ENCODE measurements at places on chromosomes 11 and 22.

DNA sequence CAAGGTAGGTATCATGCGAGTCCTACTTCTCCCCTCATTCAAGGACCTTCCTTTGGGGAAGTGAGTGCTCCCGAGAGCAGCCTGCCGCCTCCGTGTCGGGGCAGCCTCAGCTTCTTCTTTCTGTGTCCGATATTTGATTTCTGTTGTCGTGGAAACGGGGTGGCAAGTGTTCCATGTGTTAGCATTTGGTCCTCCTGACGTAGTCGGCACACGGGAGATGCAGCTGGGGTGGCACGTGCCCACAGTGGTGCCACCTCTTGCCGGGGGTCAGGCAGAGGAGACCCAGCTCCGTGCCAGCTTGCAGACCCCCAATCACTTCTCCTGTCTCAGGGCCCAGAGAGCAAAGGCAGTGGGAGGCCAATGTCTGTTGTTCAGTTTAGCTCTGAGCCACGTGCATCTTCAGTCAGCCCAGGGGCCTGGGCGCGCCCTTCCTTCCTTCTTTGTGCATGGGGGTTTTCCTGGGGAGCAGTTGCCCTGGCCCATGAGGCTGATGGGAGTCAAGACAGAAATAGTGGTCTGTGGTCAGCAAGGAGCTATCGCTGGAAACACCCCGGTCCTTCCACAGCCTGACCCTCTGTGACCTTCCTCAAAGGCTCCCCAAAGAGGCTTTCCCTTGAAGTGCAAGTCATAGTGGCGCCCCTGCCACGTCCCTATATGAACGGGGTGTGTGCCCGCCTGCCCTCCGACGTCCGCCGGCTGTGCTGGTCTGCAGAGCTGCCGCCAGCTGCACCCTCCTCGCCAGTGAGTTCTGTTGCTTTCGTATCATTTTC is 44.5 kb downstream of the PARVB start:
- DNase-seq = peak; percentile 43

DNA sequence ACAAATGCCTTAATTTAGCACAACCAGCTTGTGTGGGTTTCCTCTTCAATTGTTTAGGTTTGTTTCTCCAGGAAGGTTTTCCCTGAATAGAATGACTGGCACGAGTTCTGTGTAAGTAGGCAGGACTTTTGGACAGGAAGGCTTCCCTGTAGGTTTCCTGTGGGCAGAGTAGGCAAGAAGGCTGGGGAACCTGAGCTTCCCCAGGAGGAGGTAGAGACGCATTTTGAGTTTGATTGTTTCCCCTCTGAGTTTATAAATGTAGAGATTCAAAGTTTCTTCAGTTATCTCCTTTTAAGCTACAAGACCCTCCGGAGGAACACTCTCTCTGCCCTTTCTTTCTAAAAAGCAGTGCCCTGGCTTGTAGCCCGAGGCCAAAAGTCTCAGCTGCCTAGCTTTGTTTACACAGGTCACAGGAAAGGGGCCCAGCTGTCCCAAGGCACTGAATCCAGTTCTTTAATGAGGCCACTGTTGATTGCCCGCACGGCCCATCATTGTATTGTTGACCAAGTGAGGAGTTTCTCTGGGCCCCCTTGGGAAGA is 66.6 kb upstream of the RDX start:
- no peak for DNase-seq

GRCh38 chr11:96307776-96308140 is 35.2 kb downstream of the MAML2 start:
- no peak for DNase-seq

GRCh38 chr22:24526191-24526590 is 28.7 kb downstream of the GUCD1 start:
- no peak for DNase-seq

- no peak for DNase-seq
These were observed 316.7 kb downstream of the DLG2 start for GRCh38 chr11:85310479-85310878.

GRCh38 chr22:36257948-36258670 is 5.2 kb downstream of the APOL1 start:
- DNase-seq = no peak

- no peak for DNase-seq
These were observed 157.4 kb upstream of the NAV2 start for GRCh38 chr11:19555266-19555665.

DNA sequence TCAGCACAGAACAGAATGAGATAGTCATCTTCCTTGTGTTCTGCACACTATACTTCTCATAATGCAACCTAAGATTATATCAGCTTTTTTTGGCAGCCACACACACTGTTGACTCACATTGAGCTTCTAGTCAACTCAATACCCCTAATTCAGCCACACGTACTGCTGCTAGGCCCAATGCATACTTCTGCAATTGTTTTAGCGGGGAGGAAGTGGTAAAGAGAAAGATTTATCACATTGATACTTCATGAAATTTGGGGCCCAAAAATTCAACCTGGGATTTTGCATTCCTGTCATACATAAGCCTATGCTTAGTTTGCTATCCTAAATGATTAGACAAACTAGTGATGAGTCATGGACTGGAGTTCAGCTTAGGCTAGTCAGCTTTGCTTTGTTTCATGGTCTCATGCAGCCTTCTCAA is 8.6 kb upstream of the UPB1 start:
- DNase-seq = peak; percentile 60

GRCh38 chr22:26587991-26588613 is 1.8 kb downstream of the TPST2 start:
- DNase-seq = no peak

DNA sequence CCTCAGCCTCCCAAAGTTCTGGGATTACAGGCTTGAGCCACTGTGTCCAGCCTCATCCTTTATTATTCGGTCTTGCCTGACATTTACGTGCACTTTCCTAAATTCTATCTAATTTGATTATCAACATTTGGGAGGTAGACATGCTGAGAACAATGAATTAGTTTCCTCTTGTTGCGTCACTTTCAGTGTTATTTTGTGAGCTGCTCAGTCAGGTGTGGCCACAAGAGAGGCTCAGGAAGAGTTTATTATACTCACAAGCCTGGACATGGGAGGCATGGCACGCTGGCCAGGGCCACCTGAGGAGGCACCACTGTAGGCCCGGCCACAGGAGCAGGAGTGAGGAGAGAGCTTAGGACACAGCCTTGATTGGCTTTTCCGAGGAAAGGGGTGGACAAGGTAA is 59.7 kb upstream of the RBFOX2 start:
- no peak for DNase-seq

DNA sequence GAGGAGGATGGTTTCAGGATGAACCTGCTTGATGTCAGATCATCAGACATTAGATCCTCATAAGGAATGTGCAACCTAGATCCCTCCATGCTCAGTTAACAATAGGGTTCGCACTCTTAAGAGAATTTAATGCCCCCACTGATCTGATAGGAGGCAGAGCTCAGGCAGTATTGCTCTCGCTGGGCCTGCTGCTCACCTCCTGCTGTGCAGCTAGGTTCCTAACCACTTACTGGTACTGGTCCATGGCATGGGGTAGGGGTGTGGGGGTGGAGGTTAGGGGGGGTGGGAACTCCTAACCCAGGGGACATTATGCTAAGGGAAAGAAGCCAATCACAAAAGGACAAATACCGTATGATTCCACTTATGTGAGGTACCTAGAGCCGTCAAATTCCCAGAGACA is 256.5 kb downstream of the TENM4 start:
- no peak for DNase-seq

DNA sequence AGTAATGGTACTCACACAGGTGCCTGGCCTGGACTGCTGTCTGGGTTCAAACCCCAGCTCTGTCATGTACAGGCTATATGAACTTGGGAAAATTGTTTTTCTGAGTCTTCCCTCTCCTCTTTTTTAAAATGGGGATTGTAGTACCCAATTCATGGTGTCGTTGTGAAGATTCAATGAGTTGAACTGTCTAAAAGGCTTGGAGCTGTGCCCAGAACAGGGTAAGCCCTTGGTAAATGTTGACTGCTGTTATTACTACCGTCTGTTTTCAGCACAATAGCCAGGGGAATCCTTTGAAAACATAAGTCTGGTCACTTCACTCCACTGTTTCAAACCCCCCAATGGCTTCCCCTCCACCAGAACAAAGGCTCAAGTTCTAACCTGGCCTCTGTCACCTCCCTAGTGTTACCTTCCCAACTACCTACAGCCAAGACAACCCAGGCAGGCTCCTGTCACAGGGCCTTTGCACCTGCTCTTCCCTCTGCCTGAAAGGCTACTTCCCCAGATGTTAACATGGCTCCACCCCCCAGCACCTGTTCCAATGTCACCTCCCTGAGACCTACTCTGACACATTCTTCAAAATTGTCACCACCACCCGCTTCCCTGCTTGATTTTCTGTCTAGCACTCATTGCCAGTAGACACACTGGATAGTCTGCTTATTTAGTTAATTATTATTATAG is 152.8 kb downstream of the CHST1 start:
- no peak for DNase-seq

- DNase-seq = no peak
These were observed 106.1 kb downstream of the SLC1A2 start for GRCh38 chr11:35313066-35313759.

DNA sequence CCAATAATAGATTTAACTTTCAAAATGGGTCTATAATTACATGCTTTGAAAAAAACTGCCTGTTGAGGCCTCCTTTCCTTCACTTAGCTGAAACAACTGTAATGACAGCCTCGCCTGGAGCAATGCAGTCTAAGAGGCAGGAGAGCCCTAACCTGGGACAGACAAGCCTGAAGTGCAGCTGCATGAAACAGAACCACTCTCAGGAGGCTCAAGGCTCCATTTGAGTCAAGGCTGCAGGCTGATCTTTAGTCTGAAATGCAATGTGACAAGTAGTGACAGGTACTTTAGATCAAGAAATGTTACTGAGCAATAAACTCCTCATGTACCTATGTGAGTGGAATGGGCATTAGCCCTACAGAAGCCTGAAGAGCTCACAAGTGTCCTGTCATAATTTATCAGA is 414.0 kb upstream of the LUZP2 start:
- DNase-seq = no peak

DNA sequence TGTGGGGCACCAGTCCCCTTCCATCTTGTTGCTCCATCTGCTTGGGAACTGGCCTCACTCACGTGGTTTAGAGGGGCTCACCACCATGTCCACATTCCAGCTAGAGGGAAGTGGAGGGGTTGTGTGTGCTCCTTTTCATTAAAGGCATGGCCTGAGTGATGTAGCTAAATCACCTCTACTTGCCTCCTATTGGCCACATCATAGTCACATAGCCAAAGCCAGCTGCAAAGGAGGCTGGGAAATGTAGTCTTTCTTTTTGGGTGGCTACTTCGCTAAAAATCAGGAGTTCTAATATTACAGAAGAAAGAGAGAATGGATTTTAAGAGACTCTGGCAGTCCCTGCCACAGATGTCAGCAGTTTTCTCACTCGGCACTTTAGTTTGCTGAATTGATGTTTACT is 63.0 kb upstream of the ALX4 start:
- no peak for DNase-seq

DNA sequence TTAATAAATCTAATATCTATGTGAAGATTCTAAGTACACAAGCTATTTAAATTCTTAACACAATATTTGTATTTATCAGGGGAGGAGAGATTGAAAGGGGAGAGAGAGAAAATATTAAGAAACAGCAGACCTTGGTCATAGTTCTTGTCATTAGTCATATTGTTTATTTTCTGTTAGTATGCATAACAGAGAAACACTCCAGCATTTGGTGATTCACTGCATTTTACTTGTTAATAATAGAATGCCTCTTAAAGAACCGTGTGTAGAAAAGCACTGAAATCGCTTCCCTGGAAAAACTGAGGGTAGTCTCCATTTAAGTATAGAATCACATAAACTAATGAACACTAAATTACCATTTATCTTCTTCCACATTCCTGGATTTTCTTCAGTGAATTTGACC is 122.7 kb upstream of the TRPC6 start:
- DNase-seq = no peak

GRCh38 chr22:32622004-32622743 is 147.6 kb downstream of the FBXO7 start:
- DNase-seq = no peak

DNA sequence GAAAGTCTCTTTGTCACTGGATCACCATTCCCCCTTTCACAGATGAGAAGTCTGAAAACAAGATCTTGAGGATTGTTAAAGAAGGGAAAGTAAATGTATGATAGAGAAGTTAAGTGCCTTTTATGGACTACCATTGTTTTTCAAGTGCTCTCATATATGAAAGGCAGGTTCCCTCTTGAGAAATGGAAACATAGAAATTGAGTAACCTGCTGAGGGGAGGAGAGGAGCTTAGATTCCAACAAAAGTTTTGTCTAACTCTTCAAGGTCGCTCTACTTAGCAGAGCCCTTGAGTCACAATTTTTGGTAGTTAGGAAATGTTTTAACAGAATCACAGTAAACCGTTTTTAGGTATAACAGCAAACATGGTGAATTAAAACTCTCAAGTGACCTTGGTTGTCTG is 80.1 kb downstream of the SVIP start:
- no peak for DNase-seq

DNA sequence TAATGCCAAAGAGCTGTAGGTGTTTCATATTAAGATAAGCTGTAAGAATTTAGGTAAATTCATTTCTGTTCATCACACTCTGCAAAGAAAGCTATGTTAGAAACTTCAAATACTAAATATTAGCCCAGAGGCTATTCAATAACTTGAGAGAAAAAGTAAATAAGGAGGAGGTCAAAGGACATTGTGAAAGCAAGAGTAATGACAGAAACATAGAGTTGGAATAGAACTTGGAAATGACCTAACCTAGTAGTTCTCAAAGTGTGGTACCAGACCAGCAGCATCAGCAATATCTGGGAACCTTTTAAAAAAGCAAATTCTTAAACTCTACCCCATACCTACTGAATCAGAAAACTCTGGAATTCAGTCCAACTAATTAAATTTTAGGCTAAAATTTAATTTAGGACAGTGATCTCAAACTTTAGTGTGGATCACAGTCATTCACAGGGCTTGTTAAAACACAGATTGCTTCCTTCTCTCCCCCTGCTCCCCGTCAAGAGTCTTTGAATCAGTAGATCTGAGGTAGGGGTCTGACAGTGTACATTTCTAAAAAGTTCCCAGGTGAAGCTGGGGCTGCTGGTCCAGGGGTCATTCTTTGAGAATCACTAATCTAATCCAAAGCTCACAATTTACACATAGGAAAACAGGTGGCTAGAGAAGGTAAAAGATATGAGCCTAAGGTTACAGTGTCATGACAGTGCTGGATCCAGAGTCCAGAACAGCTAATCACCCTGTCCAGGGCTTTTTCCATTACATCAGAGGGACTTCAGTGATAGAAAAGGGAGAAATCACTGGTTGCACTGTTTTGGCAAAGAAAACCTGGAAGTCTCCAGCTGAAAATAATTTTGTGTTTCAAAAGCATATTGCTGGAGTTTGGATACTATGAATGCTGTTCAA is 241.1 kb downstream of the SOX6 start:
- DNase-seq = no peak

GRCh38 chr11:2210366-2211112 is 38.9 kb upstream of the TH start:
- no peak for DNase-seq
